ENCODE measurements at places on chromosomes 3 and 15.
A peak's percentile ranks its signal among the peaks of the same experiment; 100 is the strongest.

DNA sequence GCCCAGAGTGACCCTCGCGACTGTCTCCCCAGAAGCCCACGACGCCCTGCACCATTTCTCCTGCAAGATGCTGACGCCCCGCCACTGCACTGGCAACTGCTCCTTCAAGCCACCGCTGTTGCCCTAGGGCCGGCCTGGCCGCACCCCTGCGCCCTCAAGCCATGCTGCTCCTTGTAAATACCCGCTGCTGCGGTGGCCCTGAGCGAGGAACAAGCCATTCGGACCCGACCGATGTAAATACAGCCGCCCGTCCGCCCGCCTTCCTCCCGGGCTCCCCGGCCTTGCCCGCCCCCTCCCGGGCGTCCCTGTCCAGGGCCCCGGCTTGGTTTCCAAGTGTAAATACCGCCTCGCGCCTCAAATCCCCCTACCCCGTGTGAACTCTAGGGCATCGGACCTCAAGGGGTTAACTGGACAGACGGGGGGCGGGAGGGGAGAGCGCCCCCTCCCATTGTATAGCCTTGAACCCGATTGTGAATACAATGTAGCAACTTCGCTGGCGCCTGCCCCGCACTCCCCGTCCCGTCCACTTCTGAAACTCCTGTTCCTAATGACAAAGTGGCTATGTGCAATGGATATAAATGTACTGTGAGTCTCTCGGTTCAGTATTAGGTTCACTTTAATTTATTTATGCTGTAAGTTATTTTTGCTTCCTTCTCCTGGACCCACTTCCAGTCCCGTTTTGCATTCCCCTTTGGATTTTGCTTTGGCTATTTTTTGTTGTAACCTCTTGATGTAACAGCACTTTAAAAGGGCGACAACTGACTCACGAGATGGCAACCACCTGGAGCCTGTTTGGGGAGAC is 5.9 kb downstream of the RNU6-1 start:
- DNase-seq = peak; percentile 63

DNA sequence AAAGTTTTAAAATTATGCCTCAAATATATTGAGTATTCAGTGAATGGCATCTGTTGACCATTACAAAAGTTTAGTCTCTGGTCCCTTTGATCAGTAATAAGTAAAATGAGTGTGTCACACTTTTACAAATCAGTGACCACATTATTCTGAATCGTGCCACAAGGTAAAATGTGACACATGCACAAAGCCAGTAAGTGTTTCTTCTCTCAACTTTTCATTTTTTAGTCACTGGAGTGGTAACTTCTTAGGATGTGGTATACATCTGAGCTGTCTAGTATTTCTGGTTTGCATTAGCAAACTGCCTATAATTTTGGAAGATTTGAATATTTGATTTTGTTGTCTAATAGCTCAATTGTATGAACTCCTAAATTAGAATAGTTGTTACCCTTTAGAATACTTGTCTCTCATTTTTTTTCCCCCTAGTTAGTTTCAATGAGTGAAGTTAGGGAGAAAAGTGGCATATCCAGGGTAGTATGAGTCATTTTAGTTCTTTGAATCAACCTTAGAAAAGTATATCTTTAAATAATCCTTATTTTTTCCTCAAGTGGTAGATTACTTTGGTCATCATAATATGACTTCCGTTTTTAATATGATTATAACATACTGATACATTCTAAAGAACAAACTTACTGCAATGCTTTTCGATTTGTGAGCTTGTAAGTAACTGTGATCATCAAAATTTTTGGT is 18.1 kb downstream of the DNAJC13 start:
- no peak for DNase-seq

DNA sequence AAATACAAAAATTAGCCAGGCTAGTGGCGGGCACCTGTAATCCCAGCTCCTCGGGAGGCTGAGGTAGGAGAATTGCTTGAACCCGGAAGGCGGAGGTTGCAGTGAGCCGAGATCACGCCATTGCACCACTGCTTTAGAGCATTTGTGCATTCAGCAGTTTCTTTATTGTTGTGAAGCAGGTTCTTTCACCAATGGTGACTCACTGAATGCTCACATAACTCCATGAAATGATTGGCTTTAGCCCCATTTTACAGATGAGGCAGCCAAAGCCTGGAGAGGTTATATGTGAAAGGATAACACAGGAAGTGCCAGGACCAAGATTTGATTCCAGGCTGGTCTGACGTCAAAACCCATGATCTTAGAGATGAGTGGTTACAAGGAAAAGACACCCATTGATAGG is 195.2 kb downstream of the SLCO3A1 start:
- no peak for DNase-seq

- no peak for DNase-seq
Measured at GRCh38 chr15:99348412-99348811, 97.1 kb downstream of the LRRC28 start.

- DNase-seq = no peak
Measured at GRCh38 chr3:140599009-140599408, 78.9 kb upstream of the TRIM42 start.

- no peak for DNase-seq
Measured at GRCh38 chr3:194880940-194881925, 195.6 kb downstream of the FAM43A start.

- no peak for DNase-seq
Measured at GRCh38 chr3:56881841-56882240, 80.1 kb upstream of the ARHGEF3 start.

DNA sequence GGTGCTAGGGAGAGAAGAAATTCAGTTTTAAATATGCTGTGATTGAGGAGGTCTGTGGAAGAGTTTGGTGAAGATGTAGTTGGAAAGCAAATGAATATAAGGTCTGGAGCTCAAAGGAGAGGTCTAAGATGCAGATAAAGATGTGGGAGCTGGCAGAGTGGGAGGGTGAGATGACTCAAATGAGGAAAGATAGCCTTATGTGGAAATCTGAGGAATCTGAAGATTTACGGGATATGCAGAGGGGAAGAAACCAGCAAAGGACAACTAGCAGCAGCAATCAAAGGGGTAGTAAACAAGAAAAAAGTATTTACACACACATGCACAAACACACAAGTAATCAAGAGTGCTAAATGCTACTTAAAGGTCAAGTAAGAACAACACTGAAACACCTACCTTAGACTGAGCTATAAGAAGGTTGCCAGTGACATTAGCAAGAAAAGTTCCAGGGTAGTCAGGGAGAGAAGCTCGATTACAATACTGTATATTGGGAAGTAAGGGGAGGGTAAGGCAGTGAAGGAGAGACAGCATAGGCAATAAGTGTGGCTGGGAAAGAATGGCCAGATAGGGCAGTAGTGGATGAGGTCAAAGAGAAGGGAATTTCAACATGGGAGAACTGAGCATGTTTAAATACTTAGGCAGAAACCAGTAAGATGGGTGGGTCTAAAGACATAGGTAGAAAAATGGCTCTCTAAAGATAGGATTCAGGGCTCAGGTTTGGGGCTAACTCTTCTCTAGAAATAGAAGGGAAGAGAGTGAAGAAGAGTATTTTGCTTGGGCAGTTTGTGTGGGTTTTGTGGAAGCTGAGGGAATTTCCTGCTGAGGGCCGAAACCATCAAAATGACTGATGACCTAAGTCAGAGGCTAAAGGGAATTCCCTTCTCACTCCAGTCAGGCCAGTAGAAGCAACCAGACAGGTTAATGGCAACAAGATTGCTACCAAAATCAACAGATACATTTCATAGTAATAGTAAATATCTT is 8.9 kb downstream of the CMTM6 start:
- no peak for DNase-seq

- no peak for DNase-seq
Measured at GRCh38 chr15:101563176-101563796, 73.8 kb upstream of the PCSK6 start.

- no peak for DNase-seq
Measured at GRCh38 chr3:24763393-24763792, 268.7 kb upstream of the THRB start.

DNA sequence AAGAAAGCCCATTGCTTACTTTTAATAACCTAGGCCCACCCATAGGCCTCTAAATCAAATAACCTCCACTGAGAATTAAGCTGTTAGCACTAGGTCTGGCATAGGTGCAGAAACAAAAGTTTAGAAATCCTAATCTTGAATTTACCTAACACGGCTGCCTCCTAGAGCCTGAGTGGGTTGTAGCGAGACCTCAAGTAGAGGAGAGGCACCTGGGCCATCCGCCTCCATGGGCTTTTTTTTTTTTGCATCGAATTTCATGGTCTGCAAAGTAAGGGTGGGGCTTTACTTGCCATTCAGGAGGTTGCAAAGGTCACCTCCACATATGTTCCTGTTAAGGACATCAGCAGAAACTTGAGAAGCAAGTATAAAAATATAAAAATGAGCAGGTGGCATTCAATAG is 6.6 kb upstream of the TPM1 start:
- no peak for DNase-seq

GRCh38 chr3:141418751-141419150 is 50.4 kb downstream of the ZBTB38 start:
- no peak for DNase-seq

GRCh38 chr15:33971811-33972210 is 3.5 kb downstream of the CHRM5 start:
- DNase-seq = no peak

GRCh38 chr3:27094721-27095120 is 274.5 kb downstream of the NEK10 start:
- no peak for DNase-seq

- peak; percentile 80 for DNase-seq
Measured at GRCh38 chr3:126537730-126538281, 13.9 kb downstream of the CHST13 start.

DNA sequence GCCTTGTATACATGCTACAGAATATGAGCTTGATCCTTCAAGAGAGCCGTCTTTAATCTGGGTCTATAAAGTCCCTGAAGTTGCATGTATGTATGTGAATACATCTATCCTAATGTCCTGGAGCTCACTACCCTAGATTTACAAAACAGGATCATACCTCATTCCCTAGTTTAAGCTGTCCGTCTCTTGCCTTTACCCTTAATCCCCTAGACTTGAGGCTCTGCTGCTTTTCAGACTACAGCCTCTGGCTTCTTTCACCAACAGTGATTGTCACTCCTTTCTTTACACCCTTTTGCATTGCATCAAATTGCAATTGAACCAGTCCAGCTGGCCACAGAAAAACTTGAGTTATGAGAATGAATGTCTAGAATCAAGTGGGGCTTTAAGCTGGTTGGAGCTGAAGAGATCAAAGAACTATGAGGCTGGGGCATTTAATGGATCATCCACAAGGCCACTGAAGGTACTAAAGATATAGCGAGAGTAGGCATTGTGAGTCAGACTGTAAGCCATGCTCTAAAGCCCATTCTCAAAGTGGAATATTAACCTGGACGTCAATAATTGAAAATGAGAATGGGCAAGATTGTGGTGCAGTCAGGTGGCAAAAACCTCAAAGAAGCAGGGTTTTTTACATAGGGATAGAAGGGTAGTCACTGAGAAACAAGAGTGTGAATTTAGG is 12.3 kb upstream of the PLD1 start:
- no peak for DNase-seq

DNA sequence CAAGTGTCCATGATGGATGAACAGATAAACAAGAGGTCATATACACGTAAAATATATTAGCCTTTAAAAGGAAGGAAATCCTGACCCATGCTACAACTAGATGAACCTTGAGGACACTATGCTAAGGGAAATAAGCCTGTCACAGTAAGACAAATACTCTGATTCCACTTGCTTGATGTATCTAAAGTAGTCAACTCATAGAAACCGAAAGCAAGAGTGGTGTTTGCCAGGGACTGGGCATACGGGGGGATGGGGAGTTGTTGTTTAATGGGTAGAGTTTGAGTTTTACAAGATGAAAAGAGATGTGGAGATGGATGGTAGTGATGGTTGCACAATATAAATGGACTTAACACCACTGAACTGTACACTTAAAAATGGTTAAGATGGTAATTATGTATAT is 65.4 kb downstream of the C3orf70 start:
- no peak for DNase-seq

GRCh38 chr15:84714372-84714771 is 1.6 kb downstream of the SEC11A start:
- DNase-seq = no peak

Data from mucosa of descending colon (tissue), 3 donors.